ENCODE measurements at places on chromosomes 12 and 14.

DNA sequence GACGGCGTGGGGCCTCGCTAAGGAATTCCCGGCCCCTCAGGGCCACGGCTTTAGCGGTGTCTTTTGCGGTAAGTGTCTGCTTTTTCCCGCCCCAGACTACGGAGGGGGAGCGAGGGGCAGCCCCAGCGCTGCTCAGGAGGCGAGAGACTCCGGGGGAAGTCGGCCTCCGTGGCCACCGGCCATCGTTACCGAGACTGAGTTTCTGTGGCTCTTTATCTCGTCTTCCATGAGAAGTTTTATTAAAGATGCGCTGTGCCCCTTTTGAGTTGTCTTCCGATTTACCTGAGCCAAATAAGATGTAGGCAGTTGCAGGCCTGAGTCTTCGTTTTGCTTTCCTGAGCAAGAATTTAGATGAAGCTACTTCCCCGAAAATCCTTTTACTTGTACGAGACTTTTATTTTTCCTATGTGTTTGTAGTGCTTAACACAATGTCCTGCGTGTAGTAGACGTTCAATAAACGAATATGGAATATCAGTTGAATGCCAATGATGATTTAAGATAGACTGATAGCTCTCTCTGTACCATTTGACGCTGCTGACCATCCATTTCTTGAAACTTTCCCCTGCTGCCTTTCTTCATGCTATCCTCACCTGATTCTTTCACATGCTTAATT, 462 bp downstream of the SRP54 start:
- peaks cover 22% of the 10 kb centered on the region for H3K36me3 ChIP-seq
- DNase-seq: no peak
- no peaks in the 10 kb centered on the region for H3K27me3 ChIP-seq
- no peak overlapping the region for H3K4me3 ChIP-seq
- H3K27ac ChIP-seq: no peak overlapping the region

DNA sequence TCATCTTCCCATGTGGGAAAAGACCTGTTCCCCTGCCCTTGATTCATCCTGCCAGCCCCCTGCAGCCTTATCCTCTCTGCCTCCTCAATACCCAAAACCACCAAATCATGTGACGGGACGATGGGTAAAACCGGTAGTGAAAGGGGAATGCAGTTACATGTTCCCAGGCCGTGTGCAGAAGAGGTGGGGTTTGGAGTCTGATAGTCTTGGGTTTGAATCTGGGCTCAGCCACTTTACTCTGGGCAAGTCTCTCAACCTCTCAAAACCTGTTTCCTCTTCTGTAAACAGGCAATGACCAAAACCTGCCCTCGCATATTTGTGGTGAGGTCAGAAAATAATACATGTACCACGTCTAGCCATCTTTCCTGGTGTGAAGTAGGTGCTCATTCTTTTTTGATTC, 123.0 kb downstream of the PLXNC1 start:
- no peaks in the 10 kb centered on the region for H3K27me3 ChIP-seq
- peaks cover 53% of the 10 kb centered on the region for H3K4me1 ChIP-seq
- H3K27ac ChIP-seq: no peak overlapping the region
- H3K4me3 ChIP-seq: no peak overlapping the region

DNA sequence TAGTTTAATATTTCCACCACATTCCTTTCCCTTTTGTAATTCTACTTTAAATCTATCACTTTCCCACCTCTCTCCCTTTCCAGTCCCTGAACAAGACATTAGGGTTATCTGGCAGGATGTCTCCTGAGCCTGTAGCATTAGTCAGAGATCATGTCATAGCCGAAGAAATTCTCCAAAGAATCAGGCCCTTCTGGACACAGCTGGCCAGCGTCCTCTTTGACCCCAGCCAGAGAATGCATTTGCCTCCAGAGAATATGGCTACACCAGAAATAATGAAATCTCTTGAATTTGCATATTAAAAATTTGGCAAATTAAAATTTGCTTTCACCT, 56.7 kb downstream of the NTF3 start:
- H3K4me1 ChIP-seq: no peaks in the 10 kb centered on the region
- no peaks in the 10 kb centered on the region for H3K36me3 ChIP-seq
- no peak overlapping the region for H3K27ac ChIP-seq
- peaks cover 1% of the 10 kb centered on the region for H3K27me3 ChIP-seq

- no peaks in the 10 kb centered on the region for H3K4me1 ChIP-seq
- DNase-seq: no peak
- H3K4me3 ChIP-seq: no peak overlapping the region
- H3K27ac ChIP-seq: no peak overlapping the region
These were observed 455.6 kb upstream of the TMPO start for GRCh38 chr12:98059659-98060343.

Measured in activated CD8-positive, alpha-beta T cell treated with anti-CD3 and anti-CD28 coated beads for 36 hours (primary cell).